ENCODE measurements at places on chromosomes 3 and 15. TPM values are rescaled to one million over a fixed set of nuclear protein-coding genes. Genes with fewer than 3 reads are reported as not detected.

The GHRL gene
- not detected for total RNA-seq

The TRH gene
- 0.59 TPM for total RNA-seq

The NRROS gene
- 5.3 TPM for total RNA-seq

The DALRD3 gene
- total RNA-seq, result 65.9 TPM

The OTOL1 gene
- total RNA-seq, result not detected

The RETNLB gene
- not detected for total RNA-seq

The STRA6 gene
- total RNA-seq, result 10.3 TPM
